ENCODE measurements at places on chromosomes 7 and 10.
A peak's percentile ranks its signal among the peaks of the same experiment; 100 is the strongest.

- no peak for DNase-seq
Observed at GRCh38 chr10:23694446-23694920, 255.6 kb downstream of the OTUD1 start.

- DNase-seq: peak; percentile 64
Observed at GRCh38 chr10:62492012-62492869, 118.1 kb downstream of the ZNF365 start.

- DNase-seq: no peak
Observed at GRCh38 chr10:116752563-116752962, 10.2 kb upstream of the HSPA12A start.

DNA sequence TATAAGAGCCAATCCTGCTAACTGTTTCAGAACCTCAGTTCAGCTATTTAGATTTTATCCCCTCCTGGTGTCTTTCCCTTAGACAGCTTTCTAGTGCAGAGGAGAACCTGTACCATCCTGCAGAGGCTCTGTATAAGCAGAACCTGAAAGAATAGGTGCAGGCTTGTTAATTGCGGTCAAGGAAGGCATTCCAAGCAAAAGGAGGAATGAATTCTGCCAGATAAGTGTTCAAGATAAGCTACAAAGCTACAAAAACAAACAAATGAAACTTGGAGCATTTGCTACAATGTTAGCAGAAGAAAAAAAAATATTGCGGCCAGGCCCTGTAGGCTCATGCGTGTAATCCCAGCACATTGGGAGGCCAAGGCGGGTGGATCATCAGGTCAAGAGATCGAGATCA is 32.6 kb upstream of the AGMO start:
- no peak for DNase-seq
